ENCODE measurements at places on chromosomes 5 and 9.

GRCh38 chr5:171601266-171601881 is 181.9 kb downstream of the FGF18 start:
- no peak for DNase-seq

GRCh38 chr9:105064248-105065097 is 136.5 kb upstream of the ABCA1 start:
- peak; percentile 93 for DNase-seq

- DNase-seq: no peak
These were observed 85.7 kb downstream of the FREM1 start for GRCh38 chr9:14824481-14824880.

- no peak for DNase-seq
These were observed 825.4 kb upstream of the CDH6 start for GRCh38 chr5:30368064-30368463.

GRCh38 chr9:134553996-134554372 is 87.6 kb upstream of the COL5A1 start:
- no peak for DNase-seq
